ENCODE measurements at places on chromosomes 7 and 10. TPM values are rescaled to one million over a fixed set of nuclear protein-coding genes. Genes with fewer than 3 reads are reported as not detected.

SEC61G gene
- total RNA-seq: 120 TPM

DNA sequence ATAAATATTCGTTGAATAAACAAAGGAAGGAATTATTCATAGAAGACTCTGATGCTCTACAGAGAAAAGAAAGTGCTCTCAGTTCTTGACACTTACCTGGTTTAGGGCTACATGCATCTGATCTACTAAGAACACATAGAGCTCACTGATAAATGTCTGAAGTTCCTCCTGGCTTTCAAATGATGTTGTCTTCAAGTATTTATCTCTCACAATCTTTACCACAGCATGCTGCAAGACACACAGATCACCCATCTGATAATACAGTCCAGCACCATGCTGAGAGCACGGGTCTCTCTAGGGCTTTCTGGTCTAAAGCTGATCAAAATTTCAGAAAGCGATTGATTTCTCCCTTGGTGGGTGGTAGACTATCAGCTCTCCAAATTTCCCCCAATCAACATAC, 44.5 kb upstream of the MRPS16 start:
- H3K36me3 ChIP-seq: no peaks in the 10 kb centered on the region
- no peak overlapping the region for H3K4me3 ChIP-seq
- H3K27me3 ChIP-seq: peaks cover 77% of the 10 kb centered on the region
- no peaks in the 10 kb centered on the region for H3K4me1 ChIP-seq
- DNase-seq: no peak

DNA sequence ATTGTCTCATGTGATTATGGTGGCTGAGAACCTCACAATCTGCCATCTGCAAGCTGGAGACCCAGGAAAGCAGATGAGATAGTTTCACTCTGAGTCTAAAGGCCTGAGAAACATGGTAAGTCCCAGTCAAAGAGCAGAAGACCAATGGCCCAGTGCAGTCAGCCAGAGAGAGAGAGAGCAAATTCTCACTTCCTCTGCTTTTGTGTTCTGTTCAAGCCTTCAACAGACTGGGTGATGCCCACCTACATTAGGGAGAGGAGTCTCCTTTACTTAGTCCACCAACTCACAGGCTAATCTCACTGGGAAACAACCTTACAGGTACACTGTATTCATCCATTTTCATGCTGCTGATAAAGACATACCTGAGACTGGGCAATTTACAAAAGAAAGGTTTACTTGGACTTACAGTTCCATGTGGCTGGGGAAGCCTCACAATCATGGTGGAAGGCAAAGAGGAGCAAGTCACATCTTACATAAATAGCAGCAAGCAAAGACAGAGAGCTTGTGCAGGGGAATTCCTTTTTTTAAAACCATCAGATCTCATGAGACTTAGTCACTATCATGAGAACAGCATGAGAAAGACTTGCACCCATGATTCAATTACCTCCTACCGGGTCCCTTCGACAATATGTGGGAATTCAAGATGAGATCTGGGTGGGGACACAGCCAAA, 4.7 kb upstream of the FRMPD2 start:
- H3K4me3 ChIP-seq: no peak overlapping the region
- no peak for DNase-seq
- no peak overlapping the region for H3K27ac ChIP-seq

DNA sequence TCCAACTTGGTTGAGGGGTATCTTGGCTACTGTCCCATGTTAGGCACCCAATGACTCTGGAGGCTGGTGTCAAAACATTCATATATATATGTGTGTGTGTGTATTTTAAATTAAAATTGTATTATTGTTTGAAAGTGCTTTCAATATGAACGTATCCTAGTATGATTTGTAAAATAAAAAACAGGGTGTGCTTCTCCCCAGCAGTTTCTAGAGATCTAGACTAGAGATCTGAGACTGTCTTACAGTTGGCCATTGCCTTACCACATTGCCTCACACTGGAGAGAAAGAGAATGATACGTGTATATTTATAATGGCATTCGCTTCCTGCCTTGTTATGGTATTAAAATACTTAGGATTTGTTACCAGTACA, 1.2 kb downstream of the BAG3 start:
- H3K27ac ChIP-seq: peak overlapping the region; percentile 85
- DNase-seq: no peak
- no peaks in the 10 kb centered on the region for H3K27me3 ChIP-seq
- peak overlapping the region; percentile 80 for H3K4me3 ChIP-seq
- H3K4me1 ChIP-seq: peaks cover 47% of the 10 kb centered on the region
- H3K36me3 ChIP-seq: peaks cover 4% of the 10 kb centered on the region

- no peaks in the 10 kb centered on the region for H3K27me3 ChIP-seq
- no peak overlapping the region for H3K27ac ChIP-seq
- no peak overlapping the region for H3K4me3 ChIP-seq
- DNase-seq: no peak
- H3K4me1 ChIP-seq: no peaks in the 10 kb centered on the region
- H3K36me3 ChIP-seq: no peaks in the 10 kb centered on the region
These were observed 55.2 kb downstream of the RAPGEF5 start for GRCh38 chr7:22301790-22302189.

GRCh38 chr10:50388181-50388580, 136.9 kb upstream of the ASAH2 start:
- H3K4me1 ChIP-seq: peaks cover 5% of the 10 kb centered on the region
- no peaks in the 10 kb centered on the region for H3K27me3 ChIP-seq
- no peak overlapping the region for H3K27ac ChIP-seq
- H3K36me3 ChIP-seq: peaks cover 3% of the 10 kb centered on the region

DNA sequence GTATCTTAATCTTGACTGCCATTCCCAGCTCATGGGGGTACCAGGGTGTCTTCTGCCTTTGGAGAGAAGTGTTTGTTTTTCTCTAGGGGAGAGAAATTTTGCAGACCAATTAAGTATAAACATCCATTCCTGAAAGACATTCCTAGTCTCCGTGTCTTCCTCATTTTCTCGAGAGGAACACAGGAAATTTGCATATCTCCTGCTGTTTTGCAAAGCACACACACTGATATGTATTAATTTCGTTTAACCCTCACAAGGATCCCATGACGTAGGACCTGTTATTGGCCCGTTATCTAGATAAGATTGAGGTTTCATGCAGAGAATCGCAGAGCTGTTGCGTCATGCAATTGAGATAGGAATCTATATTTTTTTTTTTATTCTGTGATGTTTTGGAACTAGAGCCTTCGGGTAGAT, 944 bp downstream of the RHBDD2 start:
- H3K27me3 ChIP-seq: no peaks in the 10 kb centered on the region
- peak overlapping the region; percentile 84 for H3K27ac ChIP-seq
- H3K36me3 ChIP-seq: peaks cover 18% of the 10 kb centered on the region
- H3K4me3 ChIP-seq: peak overlapping the region; percentile 90

All from osteocyte (in vitro differentiated cells).